Aorta (tissue), 5 donors: ENCODE measurements at places on chromosomes 11 and 22.

- no peak for DNase-seq
Observed at GRCh38 chr11:5809122-5809519, 397 bp downstream of the OR52N2 start.

GRCh38 chr11:57980201-57980600 is 43.5 kb upstream of the OR9Q1 start:
- DNase-seq, result no peak

- peak; percentile 93 for DNase-seq
Observed at GRCh38 chr11:69497221-69497787, 15.8 kb downstream of the LINC01488 start.

DNA sequence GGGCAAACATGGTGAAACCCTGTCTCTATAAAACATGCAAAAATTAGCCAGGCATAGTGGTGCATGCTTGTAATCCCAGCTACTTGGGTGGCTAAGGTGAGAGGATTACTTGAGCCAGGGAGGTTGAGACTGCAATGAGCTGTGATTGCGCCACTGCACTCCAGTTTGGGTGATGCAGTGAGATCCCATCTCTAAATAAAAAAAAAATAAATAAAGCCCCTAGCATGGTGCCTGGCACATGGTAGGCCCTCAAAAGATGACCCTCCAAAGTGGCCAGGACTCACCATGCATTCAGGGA is 74.6 kb downstream of the PTPRJ start:
- DNase-seq, result no peak

DNA sequence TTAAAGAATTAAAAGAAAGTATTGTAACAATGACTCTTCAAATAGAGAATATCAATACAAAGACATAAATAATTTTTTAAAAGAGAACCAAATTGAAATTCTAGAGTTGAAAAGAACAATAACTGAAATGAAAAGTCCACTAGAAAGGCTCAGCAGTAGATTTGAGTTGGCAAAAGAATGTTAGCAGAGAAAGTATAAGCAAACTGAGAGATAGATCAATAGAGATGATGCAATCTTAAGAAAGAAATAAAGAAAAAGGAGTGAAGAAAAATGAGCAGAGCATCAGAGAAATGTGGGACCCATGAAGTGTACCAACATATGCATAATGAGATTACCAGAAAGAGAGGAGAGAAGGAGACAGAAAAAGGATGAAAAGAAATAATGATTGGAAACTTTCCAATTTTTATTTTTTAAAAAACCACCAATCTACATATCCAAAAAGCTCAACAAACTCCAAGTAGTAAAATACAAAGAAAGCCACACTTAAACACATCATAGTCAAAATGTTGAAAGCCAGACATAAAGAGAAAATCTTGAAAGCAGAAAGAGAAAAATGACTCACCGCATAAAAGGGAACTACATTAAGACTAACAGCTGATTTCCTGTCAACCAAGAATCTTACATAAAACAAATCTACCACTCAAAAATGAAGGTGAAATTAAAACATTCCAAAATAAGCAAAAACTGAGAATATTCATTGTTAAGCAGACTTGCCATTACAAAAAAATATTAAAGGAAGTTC is 20.9 kb downstream of the NCF4 start:
- DNase-seq, result no peak

- DNase-seq, result no peak
Observed at GRCh38 chr22:28441720-28442263, 237.8 kb downstream of the TTC28 start.

DNA sequence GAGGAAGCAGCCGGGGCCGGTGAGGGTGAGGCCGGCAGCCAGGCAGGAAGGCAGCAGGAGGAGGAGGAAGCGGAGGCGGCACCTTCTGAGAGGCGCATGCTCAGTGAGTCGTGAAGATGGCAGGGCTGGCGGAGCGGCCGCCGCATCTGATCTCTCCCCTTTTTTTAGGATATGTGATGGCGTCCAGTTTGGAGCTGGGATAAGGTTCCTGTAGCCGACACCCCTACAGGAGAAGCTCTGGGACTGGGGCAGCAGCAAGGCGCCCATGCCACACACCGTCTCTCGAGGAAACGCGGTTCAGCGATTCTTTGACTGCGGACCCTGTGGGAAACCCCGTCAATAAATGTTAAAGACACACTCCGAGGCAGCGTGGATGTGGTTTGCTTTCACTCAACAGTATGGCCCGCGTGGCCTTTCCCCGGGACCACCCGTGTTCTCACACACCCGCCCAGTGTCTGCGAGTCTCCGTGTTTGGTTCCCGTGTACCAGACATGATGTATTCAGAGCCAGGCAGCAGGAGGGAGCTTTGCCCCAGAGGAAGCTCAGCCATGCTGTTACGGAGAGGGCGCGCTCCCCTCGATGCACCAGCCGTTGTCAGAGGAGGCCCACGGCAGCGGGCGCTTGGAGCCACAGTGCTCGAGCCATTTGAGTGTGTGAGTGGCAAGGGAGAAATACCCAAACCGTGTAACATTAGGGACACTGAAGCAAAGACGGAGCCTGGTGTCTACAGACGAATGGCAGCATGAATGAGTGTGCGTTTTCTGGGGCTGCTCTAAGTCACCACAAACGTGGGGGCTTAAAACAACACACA is 27.7 kb upstream of the PARVB start:
- DNase-seq, result peak; percentile 81

- DNase-seq, result no peak
Observed at GRCh38 chr11:95655536-95655935, 134.0 kb downstream of the FAM76B start.

- DNase-seq, result no peak
Observed at GRCh38 chr11:116793772-116794097, 2.1 kb upstream of the APOA5 start.

- no peak for DNase-seq
Observed at GRCh38 chr11:46001448-46001914, 79.0 kb downstream of the LARGE2 start.

DNA sequence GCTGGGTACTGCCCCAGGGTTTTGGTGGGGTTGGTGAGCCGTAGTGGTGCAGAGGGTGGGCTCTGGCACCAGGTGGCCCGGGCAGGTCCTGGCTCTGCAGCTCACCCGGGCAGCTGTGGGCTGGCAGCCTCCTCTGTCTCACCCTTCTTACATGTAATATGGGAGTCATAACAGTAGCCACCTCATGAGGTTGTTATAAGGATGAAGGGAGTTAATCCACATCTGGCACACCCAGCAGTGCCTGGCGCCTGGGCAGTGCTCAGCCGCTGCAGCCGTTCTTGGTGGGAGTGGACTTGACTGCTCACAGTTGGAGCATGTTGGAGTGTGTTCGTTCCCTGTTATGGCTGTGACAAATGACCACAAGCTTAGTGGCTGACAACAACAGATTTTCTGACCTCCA is 28.7 kb downstream of the IGHMBP2 start:
- no peak for DNase-seq

DNA sequence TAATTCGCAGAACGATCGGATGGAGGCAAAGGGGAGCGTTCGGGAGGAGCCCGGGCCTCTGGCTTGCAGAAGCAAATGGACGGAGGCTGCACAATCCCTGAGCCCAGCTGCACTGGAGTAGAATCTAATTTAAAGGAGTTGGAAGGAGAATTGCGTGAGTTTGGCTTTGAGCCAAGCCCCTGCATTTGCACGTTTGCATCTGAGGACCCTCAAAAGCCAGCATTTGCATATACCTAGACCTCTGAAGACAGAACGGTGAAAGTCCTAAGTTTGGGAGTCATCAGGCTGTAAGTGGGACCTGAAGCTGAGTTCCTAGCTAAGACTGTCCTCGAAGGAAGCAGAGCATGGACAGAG is 15.6 kb downstream of the TP53AIP1 start:
- no peak for DNase-seq

GRCh38 chr11:78261828-78262227 is 73.1 kb downstream of the USP35 start:
- DNase-seq, result no peak

GRCh38 chr11:132330515-132330914 is 960.1 kb downstream of the NTM start:
- no peak for DNase-seq

GRCh38 chr22:24422102-24422665 is 5.2 kb upstream of the ADORA2A start:
- no peak for DNase-seq

- peak; percentile 63 for DNase-seq
Observed at GRCh38 chr22:37146507-37147180, 3.1 kb downstream of the IL2RB start.

DNA sequence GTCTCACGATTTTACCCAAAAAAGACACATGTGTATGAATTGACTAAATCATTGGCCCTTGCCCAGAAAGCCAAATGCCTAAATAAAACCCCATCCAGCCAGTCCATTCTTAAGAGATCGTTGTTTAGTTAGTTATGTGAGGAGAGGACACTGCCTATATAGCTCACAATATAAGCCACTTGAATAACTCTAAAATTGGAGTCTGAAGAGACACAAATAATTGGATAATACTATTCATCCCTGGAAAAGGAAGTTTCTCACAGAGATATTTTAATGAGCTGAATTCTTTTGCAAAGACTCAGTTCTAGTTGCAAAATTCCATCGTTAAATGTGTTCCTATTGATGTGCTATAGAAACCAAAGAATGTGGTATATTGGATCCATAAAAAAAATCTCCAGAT is 176.7 kb downstream of the SOX6 start:
- DNase-seq, result no peak

- no peak for DNase-seq
Observed at GRCh38 chr11:94295534-94295933, 8.8 kb upstream of the IZUMO1R start.

- no peak for DNase-seq
Observed at GRCh38 chr22:49574881-49575702, 252.6 kb downstream of the BRD1 start.

- DNase-seq, result no peak
Observed at GRCh38 chr11:97742717-97743116, 1278.0 kb upstream of the CNTN5 start.

GRCh38 chr11:59226396-59226795 is 13.7 kb upstream of the MPEG1 start:
- DNase-seq, result no peak

DNA sequence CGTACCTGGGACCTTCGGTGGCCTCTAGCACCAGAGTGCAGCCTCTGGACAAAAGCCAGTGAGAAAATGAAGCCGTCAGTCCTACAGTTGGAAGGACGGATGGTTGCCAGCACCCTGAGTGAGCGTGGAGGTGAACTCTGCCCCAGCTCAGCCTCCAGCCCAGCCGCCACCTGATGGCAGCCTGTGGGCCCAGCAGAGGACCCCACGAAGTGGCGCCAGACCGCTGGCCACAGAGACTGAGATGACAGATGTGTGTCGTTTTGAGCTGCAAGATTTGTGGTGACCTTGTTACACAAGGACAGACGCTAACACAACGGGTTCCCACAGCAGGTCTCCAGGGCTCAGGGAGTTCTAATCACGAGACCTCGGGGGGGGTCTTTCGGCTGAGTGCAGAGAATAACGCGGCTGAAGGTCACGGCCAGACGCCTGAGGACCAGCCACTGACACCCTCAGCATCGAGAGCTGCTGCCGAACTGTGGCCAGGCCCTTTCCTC is 75.0 kb downstream of the BRD1 start:
- peak; percentile 9 for DNase-seq

GRCh38 chr11:129453293-129453721 is 77.7 kb downstream of the BARX2 start:
- DNase-seq, result no peak

DNA sequence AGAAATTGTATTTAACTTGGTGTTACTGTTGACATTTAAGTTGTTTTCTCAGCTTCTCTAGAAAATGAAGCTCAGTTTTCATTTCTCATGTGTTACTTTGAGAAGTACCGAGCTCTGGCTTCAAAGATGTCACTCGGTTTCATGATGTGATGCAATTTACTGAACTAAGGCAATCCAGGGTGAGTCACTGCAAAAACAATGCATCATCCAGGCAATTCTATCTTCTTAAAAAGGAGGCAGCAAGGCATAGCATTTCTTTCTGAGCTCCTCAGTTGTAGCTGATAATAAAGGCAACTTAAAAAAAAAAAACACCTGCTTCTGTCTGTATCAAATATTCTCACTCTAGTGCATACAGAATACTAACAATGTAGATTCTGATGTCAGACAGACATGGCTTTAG is 91.1 kb upstream of the KCNA4 start:
- no peak for DNase-seq

DNA sequence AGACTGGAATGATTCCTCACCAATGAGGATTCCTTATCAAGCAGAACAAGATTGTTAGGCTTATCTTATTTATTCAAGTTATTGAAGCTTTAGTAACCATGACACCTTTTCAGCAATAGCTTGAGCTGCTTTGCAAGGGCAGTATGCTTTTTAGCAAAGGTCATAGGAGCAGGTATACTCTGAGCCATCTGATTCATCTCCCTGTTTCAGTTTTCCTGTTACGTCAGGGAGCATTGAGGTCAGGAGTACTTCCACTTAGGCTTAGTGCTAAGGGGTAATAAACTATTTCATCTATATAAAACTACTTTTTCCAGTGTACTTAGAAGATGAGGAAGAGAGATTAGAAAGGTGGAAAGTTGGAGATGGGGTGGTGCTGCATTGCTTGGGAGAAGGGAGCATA is 17.7 kb upstream of the ANKRD42 start:
- no peak for DNase-seq

DNA sequence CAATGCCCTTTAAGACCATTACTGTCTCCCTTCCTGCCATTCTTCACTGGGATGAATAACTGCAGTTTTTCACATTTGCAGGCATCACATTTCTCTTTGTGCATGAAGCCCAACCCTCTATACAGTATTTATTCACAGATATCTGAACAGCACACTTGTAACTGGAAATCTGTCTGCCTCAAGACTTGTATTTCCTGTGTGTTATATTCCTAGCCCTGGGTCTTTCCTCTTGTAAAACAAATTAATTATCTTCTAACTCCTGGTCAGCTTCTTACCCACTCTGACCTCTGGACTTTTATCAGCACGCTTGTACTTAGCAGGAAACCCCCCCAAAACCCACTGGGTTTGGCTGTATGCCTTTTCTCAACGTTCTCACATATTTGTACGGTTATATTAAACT is 2.0 kb downstream of the CSRP3 start:
- DNase-seq, result no peak

DNA sequence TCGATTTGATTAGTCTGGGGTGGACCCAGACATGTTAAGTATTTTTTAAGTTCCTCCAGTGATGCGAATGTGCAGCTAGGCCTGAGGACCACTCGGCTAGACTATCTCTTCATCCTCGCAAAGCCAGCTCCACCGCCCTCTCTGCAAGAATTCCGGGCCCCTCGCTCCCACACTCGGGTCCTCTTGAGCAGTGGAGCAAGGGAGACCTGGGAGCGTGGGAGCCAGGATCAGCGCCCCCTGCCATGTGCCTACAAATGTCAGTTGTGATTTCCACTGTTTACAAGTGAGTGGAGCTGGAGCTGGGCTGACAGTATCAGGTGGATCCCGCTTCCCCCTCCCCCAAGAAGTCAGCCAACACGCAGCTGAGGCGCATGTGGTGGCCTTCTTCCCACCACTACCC is 6.7 kb downstream of the B3GNT6 start:
- DNase-seq, result no peak

DNA sequence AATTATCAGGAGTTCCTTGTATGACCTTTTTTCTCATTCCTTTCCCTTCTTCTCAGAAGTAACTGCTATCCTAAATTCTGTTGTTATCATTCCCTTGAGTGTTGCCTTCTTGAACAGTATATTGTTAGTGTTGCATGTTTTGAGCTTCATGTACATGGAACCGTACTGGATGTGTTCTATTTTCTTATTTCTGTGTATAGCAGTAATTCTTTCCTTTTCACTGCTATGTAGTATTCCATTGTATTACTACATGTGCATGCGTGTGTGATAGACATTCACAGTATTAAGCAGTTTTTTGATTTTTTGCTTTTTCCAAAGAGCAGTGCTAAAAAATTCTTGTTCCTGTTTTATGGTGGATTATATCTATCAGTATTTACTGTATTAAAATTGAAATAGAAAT is 90.3 kb upstream of the RAB1B start:
- no peak for DNase-seq

GRCh38 chr22:31055635-31056159 is 25.4 kb upstream of the SMTN start:
- DNase-seq, result peak; percentile 94
